Brain (organoid and tissue), 16 donors: ENCODE measurements at places on chromosomes 1 and 21.

- no peak for DNase-seq
Measured at GRCh38 chr1:43324810-43325209, 12.8 kb upstream of the MPL start.

DNA sequence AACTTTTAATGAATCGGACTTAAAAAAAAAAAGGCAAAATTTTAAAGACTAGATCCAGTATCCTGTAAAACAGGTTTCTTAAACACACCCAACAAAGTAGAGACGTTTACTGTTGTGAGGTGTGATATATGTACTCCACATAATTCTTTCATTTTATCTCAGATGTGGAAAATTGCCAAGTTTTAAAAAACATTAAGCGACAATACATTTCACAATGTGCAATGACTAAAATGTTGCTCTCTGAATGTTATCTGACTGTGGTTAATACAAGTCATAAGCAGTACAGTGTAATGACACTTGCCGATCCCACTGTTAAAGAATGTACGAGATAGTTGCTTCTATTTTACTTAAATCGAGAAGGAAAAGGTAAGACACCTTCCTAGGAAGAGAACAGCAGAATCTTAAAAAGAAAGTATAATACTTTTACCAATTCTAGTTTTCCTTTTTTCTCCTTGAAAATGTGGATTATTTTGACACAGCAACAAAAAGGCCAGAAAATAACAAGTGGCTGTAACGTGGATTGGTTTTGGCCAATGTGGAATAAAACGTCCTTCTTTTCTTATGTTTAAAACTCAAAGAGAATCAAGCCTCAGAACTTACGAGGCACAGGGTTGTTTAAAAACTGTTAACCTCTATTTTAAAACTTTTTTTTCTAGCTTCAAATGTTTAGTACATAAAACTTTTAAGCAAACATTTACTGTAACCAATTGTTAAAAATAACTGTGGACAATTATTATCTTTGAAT lies 51.4 kb downstream of the TP53BP2 start:
- no peak for DNase-seq

- DNase-seq: peak; percentile 19
Measured at GRCh38 chr1:85199667-85200462, 951 bp downstream of the SYDE2 start.

- DNase-seq: no peak
Measured at GRCh38 chr1:193131266-193131860, 9.5 kb downstream of the CDC73 start.

DNA sequence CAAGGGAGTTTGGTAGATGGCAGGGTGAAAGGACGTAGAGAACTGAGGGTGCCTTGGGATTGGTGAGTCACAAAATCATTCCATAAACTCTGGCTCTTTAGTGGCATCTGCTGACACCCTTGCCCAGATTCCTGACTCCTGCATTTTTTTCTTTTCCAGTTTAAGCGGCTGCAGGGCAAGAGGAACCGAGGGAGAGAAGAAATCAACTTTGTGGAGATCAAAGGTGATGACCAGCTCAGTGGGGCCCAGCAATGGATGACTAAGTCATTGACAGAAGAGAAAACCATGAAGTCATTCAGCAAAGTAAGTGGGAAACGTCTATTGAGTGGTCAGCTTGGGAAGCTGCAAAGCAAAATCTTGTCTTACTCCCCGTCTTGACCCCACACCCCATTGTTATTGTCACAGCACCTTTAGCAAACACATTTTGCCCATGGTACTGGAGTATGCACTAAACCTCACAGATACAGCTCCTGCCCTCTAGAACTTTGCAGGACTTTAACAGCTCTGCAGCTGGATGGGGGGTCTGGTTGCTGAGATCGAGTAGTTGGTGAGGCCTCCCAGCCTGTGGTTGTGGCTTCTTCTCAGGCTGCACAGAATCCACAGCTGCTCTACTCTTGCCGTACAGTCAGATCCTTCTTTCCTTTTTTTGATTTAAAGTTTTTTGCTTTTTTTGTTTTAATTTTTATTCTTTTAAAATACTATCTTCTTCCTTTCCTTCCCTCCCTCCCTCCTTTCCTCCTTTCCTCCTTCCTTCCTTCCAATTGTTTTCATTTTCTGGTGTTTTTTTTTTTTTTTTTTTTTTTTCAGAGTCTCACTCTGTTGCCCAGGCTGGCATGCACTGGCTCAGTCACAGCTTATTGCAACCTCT lies 21.9 kb downstream of the SH2D2A start:
- no peak for DNase-seq

GRCh38 chr1:92951141-92951582 lies 10.1 kb downstream of the DIPK1A start:
- DNase-seq: no peak

GRCh38 chr1:201324821-201325677 lies 41.7 kb downstream of the PKP1 start:
- no peak for DNase-seq

DNA sequence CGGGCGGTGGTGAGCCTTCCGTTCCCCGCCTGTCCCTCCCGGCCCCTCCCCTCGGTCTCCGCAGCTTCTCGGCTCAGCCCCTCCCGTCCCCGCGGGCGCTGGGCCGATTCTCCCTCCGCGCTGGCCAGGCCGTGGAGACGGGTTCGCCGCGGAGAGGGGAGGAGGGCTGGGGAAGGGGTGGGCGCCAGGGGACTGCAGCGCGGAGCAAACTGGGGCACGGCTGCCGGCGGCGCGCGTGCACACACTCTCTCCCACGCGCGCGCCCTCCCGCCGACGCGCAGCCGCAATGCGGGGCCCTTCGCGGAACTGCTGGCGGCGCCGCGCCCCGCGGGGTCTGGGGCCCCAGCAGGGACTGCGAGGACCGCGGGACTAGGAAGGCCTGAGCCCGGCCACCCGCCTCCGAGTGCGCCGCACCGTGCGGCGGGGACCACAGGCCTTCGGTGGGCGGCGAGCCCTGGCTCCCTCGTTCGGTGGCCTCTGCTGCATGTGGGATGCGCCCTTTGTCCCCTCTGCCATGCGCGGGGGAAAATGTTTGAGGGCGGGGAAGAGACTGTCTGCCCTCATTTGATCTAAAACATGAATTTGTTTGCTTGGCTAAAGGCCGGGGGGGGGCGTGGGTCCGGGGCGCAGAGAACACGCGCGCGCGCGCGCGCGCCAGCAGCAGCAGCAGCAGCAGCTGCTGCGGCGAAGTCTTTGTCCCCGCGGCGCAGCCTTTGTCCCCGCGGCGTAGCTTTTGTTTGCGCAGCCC lies 90.7 kb upstream of the VAMP3 start:
- peak; percentile 93 for DNase-seq

GRCh38 chr21:41217671-41218385 lies 49.9 kb downstream of the BACE2 start:
- no peak for DNase-seq

DNA sequence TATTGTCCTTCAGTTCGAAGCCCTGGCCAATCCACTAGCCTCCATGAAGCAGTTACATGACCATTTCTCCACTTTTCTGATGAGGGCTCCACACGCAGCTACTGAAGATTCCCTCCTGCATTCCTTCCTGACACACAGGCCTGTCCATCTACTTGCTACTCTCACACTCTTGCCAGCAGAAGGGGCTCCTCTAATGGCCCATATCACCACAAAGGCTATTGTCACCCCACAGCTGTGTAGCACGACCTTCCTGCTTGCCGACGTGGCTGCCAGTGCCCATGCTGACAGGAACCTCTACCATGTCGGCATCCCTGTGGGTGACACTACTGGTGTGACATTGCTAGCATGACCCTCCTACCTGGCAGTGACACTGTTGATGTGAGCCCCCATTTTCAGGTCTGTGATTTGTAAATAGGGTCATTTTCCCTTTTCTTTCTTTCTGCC lies 1528.6 kb upstream of the TPTE start:
- DNase-seq: no peak

DNA sequence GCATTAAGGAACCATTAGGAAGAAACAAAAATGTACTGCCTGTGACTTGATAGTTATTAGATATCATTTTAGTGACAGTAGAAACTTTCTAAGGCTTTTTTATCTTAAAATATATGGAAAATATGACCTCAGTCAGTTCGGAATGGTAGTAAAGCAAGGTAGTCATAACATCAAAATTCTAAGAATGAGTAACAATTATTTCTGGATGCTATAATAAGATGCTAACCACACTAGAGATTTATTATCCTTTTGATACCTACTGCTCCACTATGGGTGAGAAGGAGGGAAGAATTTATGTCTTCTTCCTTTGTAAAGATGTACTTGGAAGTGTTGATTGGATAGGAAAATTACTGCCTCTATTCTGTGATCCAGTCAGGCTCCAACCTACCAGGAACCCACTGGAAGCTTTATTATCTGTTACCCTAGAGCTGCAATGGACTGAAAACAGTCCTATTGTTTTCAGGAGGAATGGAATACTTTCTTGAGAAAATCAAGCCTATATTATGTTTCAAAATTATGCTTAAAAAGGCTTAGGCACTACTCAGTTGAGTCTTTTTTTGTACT lies 8.8 kb downstream of the FMN2 start:
- DNase-seq: no peak

DNA sequence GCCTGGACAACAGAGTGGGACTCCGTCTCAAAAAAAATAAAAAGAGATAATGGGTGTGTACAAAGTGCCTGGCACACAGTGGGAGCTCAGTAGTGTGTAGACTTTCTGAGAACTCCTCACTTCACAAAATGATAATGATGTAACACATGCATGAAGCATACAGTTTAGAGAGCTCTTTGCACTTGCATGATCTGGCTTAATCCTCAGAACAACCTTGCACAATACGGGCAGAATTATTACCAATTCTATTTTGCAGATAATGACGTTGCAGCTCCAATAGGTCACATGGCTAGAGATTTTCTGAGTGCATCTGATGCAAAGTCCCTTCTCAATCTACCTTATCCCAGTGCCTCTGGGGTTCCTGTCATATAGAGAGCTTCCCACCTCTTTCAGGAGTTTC lies 71.4 kb downstream of the CD247 start:
- DNase-seq: no peak

DNA sequence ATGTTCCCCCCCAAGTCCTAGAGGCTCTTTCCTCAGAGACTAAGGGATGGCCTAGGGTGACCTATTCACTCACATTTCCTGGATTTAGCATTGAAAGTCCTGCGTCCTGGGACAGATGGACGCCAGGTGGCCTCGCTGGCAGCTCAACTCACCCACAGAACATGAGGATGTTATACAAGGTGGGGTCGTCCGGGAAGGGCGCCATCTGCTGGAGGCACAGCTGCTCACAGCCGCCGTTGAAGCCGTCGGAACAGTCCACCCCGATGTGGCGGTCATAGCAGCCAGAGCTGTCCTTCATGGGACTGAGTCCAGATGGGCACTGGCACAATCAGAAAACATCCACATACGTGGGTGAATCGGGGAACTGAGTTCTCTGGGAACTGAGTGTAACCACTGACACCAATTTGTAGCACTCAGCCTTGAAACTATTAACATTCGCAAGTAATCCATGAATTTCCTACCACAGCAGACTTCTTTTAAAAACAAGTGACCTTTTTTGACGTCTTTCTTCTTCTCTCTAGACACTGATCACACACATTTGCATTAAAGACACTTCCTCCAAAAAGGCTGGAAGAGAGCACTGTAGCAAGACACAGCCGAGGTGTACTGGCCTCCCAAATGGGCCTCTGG lies 215.4 kb downstream of the ASTN1 start:
- no peak for DNase-seq

DNA sequence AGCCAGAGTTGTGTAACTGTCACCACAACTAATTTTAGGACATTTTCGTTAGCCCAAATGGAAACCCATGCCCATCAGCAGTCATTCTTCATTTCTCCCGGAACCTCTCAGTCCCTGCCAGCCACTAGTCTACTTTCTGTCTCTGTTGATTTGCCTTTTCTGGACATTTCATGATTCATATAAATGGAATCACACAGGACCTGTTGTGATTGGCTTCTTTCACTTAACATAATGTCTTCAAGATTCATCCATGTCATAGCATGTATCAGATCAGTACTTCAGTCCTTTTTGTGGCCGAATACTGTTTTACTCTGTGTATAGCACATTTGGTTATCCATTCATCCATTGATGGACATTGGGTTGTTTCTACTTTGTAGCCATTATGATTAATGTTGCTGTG lies 7.1 kb downstream of the SLC66A1 start:
- no peak for DNase-seq

DNA sequence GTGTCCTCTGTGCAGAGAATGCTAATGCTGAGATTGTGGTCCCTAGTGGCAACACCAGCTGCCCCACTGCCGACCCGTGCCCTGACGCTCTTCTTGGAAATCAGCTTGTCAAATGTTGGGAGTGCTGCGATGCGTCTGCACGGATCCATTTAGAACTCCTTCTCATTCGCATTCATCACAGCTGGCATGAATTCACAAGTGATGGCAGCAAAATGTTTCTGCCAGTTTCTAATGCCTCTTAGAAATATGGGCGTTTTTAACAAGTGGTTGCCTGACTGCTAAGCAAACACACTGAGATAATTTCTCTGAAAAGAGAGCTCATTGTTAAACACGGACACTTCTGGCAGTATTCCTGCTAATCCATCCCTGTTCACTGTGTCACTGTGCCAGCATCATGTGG lies 131.9 kb upstream of the KCNJ6 start:
- peak; percentile 92 for DNase-seq

- DNase-seq: no peak
Measured at GRCh38 chr1:150233359-150234308, 2.3 kb downstream of the ANP32E start.
